Kidney capillary endothelial cell (primary cell): ENCODE measurements at places on chromosomes 16 and 17.
A peak's percentile ranks its signal among the peaks of the same experiment; 100 is the strongest.

GRCh38 chr17:55124730-55125360, 139.9 kb upstream of the HLF start:
- DNase-seq: no peak

DNA sequence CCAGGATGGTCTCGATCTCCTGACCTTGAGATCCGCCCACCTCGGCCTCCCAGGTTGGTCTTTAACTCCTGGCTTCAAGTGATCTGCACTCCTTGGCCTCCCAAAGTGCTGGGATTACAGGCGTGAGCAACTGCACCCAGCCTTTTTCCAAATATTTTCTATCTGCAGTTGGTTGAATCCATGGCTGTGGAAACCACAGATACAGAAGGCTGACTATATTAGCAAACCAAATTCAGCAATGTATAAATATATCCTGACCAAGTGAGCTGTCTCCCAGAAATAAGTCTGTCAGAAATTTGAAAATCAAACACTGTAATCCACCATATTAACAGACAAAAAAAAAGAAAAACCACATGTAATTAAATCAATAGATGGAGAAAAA, 9.6 kb downstream of the CFDP1 start:
- DNase-seq: no peak

- DNase-seq: no peak
These were observed 99.5 kb downstream of the MYO1D start for GRCh38 chr17:32777436-32777835.

GRCh38 chr16:50284131-50284911, 18.0 kb downstream of the ADCY7 start:
- DNase-seq: no peak

DNA sequence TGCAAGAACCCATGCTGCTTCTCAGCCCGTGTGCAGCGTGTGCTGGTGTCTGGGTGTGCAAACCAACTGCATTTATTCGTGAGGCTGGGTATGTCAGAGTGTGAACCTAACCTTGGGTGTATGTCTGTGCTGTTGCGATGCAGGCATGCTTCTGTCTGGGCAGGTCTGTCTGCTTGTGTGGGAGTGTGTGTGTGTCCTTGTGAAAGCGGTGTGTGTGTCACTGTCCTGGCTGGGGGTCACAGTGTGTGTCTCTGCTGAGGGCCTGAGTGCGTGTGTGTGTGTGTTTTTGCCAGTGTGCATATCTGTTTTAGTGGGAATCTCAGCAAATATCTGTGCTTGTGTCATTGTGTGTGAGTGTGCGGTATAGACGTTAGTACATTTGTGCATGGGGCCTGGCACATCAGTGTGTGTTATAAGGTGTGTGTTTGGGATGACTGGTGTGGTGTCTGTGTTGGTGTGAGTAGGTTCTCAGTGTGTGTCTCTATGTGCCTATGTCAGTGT, 121.8 kb downstream of the CYLD start:
- DNase-seq: no peak

DNA sequence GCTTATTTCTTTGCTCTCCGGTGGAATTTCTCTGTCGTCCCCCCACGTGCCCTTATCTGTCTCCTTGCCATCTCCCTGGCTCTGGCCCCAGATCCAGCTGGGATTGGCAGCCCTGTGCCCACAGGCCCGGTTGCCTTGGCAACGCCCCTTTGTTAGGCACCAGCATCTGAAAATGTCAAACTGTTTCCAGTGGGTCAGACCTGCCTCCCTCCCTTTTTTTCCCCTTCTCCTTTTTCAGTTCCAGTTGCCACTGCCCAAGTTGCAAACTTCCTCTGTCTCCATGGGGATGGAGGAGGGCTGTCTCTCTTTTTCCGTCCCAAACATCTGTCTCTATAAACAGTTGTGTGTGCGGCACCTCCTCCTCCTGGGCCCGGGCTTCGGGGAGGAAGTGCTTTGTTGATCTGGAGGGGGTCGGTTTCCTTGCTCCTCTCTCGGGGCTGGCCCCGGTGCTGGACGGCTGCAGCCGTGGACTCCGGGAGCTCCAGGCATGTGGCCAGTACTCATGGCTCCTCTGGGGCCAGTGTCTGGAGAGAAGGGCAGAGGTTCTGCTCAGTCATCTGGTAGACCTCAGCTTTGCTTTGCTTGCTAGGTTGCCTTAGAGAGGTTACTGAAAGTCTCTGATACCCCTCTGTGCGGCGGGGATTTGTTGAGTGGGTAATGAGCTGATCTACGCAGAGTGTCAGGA, 35.3 kb downstream of the SOCS3 start:
- DNase-seq: no peak

DNA sequence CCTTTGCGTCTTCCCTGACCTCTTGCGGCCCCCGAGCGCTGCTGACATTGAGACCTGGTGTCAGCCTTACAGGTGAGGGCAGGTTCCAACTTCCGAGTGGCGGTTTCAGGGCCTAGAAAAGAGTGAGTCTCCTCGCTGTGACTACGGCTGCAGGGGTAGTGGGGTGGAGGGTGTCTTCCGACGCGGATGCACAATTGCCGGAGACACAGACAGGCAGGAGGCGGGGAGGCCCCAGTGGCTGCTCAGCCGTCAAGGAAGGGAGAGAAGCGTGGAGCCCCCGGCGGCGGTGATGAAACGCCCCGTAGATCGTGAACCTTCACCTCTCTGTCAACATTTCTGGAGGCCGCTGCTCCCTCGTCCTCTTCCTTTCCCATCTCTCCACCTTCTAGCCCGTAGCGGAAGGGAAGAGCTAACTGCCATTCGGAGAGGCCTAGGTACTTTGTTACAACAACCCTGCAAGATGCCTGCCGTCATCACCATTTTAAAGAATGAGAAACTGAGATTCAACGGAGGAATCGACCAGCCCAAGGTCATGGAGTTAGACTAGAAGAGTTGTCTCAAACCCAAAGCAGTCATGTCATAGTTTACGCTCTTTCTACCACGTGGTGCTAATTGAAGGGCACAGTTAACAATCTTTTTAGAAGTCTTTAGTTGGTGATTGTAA, 485 bp downstream of the DNAJA3 start:
- DNase-seq: peak; percentile 16

DNA sequence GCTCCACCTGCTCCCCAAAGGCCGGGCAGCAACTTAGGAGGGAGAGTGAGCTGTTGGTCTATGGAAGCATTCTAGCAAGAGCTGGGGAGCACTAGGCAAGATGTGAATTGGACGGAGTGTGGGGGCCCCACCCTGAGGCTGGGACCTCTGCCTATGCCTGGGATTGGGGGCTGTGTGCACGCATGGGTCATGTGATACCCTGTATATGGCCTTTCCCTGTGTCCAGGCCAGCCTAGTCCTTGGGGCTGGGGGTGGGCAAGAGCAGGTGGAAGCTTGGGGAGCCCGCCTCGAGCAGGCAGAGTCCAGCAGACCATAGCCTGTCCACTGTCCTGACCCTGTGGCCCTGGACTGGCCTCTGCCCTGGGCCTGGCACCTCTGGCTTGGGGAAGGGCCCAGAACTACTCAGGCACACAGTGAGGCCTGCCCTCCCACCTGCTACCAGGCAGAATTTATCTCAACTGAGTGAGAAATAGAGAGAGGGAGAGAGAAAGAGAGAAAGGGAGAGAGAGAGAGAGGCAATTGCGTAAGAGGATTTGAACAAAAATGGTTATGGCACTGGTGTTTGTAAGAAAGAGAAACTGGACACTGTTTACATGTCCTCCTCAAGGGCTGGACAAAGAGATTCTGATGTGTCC, 19.1 kb downstream of the PDP2 start:
- DNase-seq: no peak

GRCh38 chr16:75188832-75189477, 18.0 kb downstream of the CTRB2 start:
- no peak for DNase-seq

GRCh38 chr17:29667969-29668368, 45.3 kb upstream of the CORO6 start:
- no peak for DNase-seq

DNA sequence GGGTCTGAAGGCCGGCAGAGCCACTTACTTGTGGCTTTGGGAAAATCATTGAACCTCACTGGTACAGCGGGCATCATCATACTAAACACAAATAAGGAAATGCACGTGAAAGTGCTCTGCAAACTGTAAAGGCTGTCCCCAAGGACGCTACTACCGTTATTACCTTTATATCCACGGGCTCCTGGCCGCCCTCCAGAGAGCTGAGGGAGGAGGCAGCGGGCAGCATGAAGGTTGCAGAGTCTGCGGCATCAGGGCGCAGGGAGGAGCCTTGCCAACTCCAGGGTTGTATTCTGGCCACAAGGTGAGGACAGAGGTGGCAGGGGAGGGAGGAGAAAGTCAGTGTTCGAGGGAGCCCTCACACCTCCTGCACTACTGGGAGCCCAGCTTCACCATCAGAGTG, 68.3 kb upstream of the GCSH start:
- DNase-seq: no peak

DNA sequence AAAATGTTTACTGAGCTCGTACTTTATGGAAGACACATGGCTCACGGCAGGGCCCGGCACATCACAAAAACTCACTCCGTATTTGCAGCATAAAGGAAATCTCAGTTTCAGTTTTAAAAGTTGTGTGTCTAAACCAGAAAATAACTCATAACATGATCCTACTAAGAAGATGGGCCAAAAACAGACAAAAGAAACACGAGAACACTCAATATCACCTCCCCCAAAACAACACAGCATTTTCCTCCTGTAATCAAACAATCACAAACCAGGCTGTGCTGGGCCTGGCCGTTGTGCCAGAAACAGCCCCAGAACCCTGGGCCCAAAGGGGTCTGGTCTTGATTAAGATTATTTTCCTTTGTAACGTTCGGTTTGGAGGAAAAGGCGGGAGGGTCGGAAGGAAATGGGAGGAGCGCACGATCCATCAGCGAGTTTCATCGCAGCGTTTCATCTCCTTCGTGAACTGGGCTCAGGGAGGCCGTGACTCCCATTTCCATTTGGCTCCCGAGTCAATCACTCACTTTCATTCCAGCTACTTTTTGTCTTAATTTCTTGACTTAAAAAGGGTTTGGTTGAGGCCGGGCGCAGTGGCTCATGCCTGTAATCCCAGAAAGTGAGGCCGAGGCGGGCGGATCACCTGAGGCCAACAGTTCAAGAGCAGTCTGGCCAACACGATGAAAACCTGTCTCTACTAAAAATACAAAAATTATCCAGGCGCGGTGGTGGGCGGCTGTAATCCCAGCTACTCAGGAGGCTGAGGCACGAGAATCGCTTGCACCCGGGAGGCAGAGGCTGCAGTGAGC, 61.4 kb downstream of the NXN start:
- peak; percentile 12 for DNase-seq

DNA sequence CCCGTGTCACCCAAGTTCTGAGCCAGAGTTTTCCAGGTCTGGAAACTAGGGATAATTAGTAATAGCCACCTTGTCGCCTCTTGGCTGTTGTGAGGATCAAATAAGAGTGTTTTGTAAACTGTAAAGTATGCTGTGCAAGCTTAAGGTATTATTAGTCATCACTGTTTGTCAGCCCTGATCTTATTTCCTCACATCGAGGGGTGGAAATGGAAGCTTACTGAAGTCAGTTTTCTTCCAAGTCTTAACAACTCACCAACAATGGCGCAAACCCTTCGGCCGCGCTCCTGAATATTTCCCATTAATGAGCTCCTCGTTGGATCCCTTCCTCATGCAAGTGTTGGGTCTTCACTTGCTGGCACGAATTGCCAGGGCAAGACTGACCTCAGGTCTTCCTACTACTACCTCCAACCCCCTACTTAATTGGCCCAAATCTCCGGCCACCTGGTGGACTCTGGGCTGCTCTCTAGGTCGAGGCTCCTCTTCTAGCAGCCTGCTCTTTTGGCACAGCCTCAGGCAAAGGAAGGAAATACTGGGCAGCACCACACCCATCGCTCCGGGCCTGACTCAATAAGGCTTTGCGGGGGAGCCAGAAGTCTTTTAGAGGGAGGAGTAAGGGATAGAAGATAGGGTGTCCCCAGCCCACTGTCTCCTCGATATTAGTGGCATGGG, 885 bp upstream of the SLC35B1 start:
- no peak for DNase-seq

DNA sequence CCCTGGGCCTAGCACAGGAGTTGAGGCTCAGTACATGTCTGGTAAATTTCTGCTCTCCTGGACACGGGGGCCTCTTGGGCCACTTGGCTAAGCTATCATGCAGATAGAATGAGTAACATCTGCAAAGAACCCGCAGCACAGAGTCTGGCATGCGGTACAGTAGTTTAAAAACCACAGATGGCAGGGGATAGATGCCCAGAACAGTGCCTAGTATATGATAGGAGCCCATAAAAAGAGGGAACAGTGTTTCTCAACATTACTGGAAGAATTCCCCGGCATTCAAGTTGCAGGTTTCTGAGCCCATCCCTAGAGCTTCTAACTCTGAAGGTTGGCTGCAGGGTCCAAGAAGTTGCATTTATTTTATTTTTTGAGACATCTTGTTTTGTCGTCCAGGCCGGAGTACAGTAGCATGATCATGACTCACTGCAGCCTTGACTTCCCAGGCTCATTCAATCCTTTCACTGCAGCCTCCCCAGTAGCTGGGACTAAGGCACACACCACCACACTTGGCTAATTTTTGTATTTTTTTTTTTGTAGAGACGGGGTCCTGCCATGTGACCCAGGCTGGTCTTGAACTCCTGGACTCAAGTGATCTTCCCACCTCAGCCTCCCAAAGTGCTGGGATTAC, 5.8 kb downstream of the CDIPT start:
- no peak for DNase-seq

DNA sequence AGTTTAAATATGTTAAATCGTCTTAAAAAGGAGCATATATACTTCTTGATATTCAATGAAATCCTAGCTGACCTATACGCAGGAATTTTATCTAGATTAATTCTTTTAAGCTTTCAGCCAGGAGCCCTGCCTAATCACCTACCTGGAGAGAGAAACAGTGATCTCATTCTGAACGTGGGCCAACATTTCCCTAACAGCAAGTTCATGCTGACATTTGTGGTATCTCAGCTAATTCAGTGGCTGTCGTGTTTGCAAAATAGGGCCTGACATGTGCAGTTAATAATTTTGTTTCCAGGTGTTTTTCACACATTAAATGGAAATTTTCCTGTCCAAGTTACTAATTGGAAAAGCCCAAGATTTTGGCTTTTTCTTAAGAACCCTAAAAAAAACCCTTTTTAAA, 17.4 kb downstream of the KRT24 start:
- no peak for DNase-seq

GRCh38 chr16:14600164-14600563, 29.9 kb downstream of the PARN start:
- peak; percentile 2 for DNase-seq

GRCh38 chr16:21625026-21625425, 25.6 kb downstream of the METTL9 start:
- DNase-seq: no peak

GRCh38 chr16:56520251-56520577, 390 bp upstream of the BBS2 start:
- no peak for DNase-seq
